AG04450 (cell line): ENCODE measurements at places on chromosomes 11 and 22. TPM values are rescaled to one million over a fixed set of nuclear protein-coding genes. Genes with fewer than 3 reads are reported as not detected.

DNA sequence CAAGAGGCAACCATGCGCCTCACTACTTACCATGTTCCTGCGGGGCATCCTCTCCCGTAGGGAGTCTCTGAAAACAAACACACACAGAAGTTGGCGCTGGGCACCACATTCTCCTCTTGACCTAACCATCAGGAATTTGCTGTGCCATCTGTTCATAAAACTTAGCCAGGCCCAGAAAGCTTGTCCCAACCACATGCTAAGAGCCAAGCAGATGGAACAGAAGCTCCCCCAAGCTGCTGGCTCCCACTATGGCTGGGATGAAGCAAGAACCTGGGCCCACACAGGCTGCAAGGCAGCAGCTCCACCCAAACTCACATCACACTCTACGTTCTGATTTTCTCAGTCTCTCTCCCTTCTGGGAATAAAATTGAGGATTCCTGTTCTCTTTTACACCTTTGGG is 17.4 kb downstream of the HPS4 start:
- DNase-seq: no peak

DNA sequence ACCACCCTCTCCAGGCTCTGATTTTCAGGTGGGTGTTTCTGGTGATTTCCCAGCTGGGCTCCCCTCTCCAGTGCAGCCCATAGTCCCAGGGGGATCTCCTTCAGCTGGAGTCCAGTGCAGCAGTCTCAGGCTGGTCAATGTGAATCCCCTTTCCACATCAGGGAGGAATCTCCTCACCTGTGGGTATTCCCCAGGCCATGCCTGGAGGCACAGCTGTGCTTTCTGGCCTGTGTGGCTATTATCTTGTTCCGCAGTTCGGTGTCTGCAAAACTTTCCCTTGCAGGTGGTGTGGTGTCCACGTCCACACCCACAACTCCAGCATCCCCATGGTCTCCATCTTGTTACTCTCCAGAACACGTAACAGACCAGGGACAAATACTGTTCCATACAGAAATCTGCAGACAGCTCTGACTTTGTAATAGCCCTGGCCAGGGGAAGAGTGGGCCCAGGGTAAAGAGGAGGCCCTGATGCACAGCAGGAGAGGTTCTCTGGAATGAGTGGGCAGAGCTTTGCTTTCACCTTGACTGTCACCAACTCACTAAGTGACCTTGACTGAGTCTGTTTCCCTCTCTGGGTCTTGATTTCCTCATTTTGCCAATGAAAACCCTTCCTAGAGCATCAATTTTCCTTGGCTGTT is 183.2 kb downstream of the CSNK2A3 start:
- no peak for DNase-seq

- no peak for DNase-seq
Measured at GRCh38 chr11:66632952-66633351, 5.6 kb upstream of the RBM4 start.

DNA sequence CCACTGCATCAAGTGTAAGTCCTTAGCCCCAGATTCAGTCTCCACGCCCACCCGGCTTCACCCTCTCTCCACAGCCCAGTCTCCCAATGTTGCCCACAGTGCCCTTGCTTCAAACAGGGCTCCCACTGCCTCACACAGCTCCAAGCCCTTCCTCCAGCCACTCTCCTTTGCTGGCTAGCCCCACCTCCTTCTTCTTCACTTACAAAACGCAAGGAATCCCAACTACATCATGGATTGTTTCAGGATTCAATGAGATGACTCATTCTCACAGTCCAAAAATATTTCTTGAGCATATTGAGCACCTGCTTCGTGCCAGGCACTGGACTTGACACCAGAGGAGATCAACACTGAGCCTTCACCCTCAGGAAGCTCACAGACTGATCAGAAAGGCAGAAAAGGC is 533.5 kb downstream of the BUD13 start:
- no peak for DNase-seq

DNA sequence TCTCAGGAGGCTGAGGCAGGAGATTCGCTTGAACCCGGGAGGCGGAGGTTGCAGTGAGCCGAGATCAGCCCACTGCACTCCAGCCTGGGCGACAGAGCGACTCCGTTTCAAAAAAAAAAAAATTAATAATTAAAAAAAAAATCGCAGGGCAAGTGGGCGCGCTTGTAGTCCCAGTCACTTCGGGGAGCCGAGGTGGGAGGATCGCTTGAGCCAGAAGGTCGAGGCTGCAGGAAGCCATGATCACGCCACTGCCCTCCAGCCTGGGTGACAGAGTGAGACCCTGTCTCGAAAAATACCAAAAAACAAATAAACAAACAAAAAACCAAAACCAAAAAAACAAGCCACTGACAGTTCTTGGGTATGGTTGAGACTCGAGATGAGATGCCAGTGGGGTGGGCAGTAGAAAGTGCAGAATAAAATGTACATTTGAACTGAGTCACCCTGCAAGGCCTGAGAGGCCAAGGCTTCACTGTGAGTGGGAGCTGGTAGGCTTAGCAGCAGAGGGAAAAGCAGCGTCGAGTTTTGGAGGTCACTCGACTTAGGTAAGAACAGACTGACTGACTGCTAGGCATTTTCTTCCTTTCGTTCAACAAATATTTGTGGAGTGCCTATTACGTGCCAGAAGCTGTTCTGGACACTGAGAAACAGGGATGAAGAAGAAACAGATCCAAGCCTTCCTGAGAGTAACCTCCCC is 635 bp upstream of the LDHA start:
- DNase-seq: no peak

GRCh38 chr11:119166368-119167076 is 2.0 kb upstream of the NLRX1 start:
- DNase-seq: no peak

GRCh38 chr11:111229604-111230003 is 15.9 kb upstream of the POU2AF2 start:
- no peak for DNase-seq

The TEAD1 gene
- polyA plus RNA-seq: 100 and 113 TPM in 2 replicates
